ENCODE measurements at places on chromosomes 1 and 21. TPM values are rescaled to one million over a fixed set of nuclear protein-coding genes. Genes with fewer than 3 reads are reported as not detected.

LRRC39 gene
- not detected for total RNA-seq

LCE1C gene
- not detected for total RNA-seq

TFF3 gene
- total RNA-seq = 19.9 TPM

ACOT11 gene
- total RNA-seq = 6.2 TPM

IGSF21 gene
- total RNA-seq = not detected

GRCh38 chr1:182935716-182936115, 17.2 kb downstream of the SHCBP1L start:
- no peak for DNase-seq
- H3K4me1 ChIP-seq = no peaks in the 10 kb centered on the region
- H3K36me3 ChIP-seq = no peaks in the 10 kb centered on the region
- no peaks in the 10 kb centered on the region for H3K27me3 ChIP-seq
- no peak overlapping the region for H3K4me3 ChIP-seq

DNA sequence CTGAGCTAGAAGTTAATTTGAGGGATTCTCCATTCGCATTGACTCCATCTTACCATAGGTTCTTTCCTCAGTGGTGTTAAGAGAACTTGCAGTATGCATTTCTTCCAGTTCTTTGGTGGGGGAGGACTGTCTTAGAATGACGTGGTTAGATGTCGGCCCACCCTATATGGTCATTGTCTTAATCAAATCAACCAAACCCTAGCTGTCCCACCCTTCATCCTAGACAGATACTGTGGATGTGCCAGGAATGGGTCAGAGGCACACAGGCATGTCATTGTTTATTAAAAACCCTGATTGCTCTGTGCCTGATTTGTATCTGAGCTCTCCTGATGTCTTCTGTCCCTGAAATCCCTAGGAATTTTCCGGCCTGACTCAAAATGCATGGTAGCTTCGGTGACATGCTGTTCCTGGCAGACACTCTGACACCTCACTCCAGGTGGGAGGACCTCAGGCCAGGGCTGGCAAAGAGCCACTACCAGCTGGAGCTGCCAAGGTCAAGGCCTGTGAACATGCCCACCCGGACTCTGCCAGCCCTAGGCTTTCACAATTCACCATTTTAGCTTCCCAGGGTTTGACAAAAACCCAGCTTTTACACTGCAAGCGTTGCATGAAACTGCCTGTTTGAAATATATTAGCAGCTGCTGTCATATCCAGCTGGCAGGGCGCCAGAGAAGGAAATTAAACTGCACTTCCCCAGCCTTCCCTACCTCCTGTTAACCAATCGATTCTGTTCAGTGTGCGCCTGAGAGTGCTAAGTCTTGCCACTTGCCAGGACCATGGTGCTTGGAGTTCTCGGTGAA, 134.0 kb downstream of the FAM78B start:
- H3K4me1 ChIP-seq = no peaks in the 10 kb centered on the region
- H3K4me3 ChIP-seq = no peak overlapping the region
- no peak overlapping the region for H3K27ac ChIP-seq
- DNase-seq = no peak

GRCh38 chr1:161192476-161193465, 6.1 kb downstream of the ADAMTS4 start:
- no peak overlapping the region for H3K4me3 ChIP-seq
- H3K36me3 ChIP-seq = peaks cover 10% of the 10 kb centered on the region
- H3K27ac ChIP-seq = no peak overlapping the region
- peaks cover 4% of the 10 kb centered on the region for H3K4me1 ChIP-seq
- no peaks in the 10 kb centered on the region for H3K27me3 ChIP-seq

GRCh38 chr1:88579598-88579997, 104.5 kb upstream of the PKN2 start:
- H3K36me3 ChIP-seq = no peaks in the 10 kb centered on the region
- DNase-seq = no peak
- no peaks in the 10 kb centered on the region for H3K27me3 ChIP-seq
- H3K4me3 ChIP-seq = no peak overlapping the region
- H3K27ac ChIP-seq = no peak overlapping the region
- H3K4me1 ChIP-seq = no peaks in the 10 kb centered on the region

DNA sequence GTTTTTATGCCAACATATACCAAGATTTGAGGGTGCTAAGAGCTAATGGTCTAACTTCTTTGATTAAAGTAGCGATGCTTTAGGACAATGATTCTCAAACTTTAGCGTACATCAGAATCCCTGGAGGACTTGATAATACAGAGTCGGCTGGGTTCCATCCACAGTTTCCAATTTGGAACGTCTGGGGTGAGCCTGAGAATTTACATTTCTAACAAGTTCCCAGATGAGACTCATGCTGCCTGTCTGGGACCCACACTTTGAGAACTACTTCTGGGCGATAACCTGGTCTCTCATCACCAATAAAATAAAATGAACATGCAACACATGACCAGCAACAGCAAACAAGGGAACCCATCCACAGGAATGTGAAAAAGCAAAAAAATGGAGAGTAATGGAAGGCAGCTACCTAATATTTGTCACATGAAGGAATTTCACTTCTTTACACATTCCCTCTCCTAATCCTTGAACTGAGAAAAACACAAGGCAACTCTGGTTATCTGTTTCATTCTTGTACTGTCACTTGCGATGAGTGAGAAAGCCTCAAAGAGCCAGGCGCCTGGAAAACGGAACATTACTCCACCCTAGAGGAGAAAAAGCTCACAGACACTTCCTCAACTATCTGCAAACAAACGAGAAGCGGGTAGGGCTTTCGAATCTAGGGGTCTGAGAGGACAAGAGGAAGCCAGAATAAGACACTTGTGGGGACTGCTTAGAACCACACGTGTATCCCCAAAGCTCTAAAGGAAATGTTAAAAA, 14.0 kb downstream of the HSF2BP start:
- peaks cover 14% of the 10 kb centered on the region for H3K4me1 ChIP-seq
- DNase-seq = no peak
- no peak overlapping the region for H3K4me3 ChIP-seq
- peak overlapping the region; percentile 69 for H3K27ac ChIP-seq

DNA sequence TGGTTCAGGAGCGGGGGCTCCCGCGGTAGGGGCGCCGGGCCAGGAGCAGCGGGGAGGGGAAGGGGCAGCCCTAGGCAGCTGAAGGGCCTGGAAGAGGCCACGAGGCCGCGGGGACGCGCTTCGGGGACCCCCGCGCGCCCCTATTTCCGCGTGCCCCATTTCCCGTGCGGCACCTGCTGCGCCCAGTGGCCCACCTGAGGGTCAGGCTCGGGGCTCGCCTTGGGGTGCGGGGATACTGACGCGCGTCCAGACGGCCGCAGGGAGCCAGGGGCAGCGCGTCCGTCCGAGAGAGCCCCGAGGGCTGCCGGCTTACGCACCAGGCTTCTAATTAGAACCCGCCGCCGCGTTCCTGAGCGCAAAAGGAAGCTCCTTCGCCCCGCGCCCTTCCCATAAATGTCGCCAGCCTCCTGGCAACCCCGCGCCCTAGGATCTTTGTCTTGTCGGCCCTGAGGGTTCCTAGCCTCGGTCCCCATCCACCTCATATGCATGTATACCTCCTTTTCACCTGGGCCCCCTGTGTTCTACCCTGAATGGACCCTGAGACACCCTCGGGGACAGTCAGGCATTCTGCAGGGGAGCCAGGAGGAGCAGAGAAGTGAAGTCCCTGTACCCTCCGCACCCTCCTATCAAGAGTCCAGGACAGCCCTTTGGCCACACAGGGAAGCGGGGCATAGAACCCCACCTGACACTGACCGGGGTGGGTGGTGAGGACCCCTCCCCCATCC, 1.8 kb downstream of the WNT3A start:
- peaks cover 40% of the 10 kb centered on the region for H3K4me1 ChIP-seq
- H3K27ac ChIP-seq = no peak overlapping the region
- DNase-seq = peak; percentile 79
- H3K36me3 ChIP-seq = no peaks in the 10 kb centered on the region
- no peaks in the 10 kb centered on the region for H3K27me3 ChIP-seq

DNA sequence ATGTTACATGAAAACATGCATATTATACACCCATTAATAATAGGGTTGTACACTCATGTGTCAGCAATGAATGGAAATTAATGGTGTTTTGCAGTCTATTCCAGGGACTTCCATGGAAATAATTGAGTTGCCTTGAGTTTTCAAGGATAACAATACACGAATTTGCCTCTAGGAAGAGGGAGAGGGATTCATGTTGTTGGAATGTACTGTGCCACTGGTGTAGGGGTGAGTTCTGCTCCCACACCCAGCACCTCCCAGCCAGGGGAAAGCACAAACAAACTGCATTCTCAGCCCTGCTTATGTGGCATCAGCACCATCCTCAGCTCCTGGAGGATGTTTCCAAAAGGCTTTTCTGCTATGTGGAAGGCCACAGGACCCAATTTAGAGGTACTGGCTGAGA, 57.8 kb downstream of the BCAR3 start:
- no peak for DNase-seq
- no peaks in the 10 kb centered on the region for H3K27me3 ChIP-seq
- no peaks in the 10 kb centered on the region for H3K36me3 ChIP-seq
- no peak overlapping the region for H3K27ac ChIP-seq
- H3K4me1 ChIP-seq = peaks cover 43% of the 10 kb centered on the region

GRCh38 chr1:48887796-48888195, 111.1 kb upstream of the BEND5 start:
- no peaks in the 10 kb centered on the region for H3K4me1 ChIP-seq
- H3K27ac ChIP-seq = no peak overlapping the region
- no peaks in the 10 kb centered on the region for H3K27me3 ChIP-seq

GRCh38 chr1:158818560-158818959, 12.6 kb upstream of the MNDA start:
- peak overlapping the region; percentile 74 for H3K27ac ChIP-seq
- DNase-seq = no peak
- H3K36me3 ChIP-seq = no peaks in the 10 kb centered on the region
- H3K4me3 ChIP-seq = no peak overlapping the region

DNA sequence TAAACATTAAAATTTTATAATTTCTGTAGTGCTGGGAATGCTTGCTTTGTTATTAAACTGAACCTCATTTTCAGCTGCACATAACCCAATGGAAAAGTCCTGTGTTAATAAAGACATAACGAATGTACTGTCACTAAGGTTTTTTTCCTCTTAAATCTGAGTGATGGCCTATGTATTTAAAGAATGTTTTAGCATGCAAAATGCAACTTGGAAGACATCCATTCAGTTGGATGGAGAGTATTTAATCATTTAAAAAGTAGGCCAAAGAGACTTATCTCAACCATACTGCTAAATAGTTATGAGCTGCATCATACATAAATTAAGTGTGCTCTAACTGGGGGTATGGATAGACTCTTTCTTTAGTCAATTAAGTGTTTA, 48.5 kb downstream of the RWDD3 start:
- H3K27me3 ChIP-seq = no peaks in the 10 kb centered on the region
- DNase-seq = no peak
- no peaks in the 10 kb centered on the region for H3K36me3 ChIP-seq
- H3K4me3 ChIP-seq = no peak overlapping the region

DNA sequence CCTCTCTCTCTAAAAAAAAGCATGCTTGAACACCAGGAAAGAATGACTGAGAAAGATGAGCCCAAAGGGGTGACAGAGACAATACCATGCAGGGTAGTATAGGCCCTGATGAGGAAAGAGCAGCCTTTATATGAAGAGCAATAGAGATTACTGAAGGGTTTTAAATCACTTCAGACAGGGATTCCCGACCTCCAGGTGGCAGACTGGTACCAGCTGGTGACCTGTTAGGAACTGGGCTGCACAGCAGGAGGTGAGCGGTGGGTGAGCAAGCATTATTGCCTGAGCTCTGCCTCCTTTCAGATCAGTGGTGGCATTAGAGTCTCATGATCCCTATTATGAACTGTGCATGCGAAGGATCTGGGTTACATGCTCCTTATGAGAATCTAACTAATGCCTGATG, 30.8 kb upstream of the GTF2B start:
- no peaks in the 10 kb centered on the region for H3K4me1 ChIP-seq
- H3K27me3 ChIP-seq = no peaks in the 10 kb centered on the region
- H3K4me3 ChIP-seq = no peak overlapping the region
- no peak for DNase-seq
- no peak overlapping the region for H3K27ac ChIP-seq
- H3K36me3 ChIP-seq = no peaks in the 10 kb centered on the region

DNA sequence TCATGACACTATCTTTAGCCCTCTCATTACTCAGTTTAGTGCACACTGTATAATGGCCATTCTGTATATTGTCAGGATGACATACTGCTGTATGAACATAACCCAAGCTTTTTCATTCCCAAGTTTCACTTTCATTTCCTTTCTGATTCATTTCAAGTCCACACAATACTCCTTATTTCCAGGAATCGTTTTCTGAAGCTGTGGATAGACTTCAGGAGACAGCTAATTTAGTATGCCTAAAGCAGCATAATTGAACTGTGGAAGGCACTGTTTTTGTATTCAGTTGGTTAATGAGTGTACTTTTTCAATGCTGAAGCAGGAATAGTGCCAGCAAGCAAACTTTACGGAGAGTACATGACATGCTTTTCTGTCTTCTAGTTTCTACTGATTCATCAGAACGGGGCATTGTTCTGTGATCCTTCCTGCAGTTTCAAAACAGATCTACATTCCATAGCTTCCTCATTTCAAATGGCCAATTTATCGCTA, 578.5 kb upstream of the ZP4 start:
- H3K4me1 ChIP-seq = no peaks in the 10 kb centered on the region
- H3K27ac ChIP-seq = no peak overlapping the region
- no peaks in the 10 kb centered on the region for H3K36me3 ChIP-seq
- DNase-seq = no peak
- peak overlapping the region; percentile 20 for H3K4me3 ChIP-seq
- H3K27me3 ChIP-seq = no peaks in the 10 kb centered on the region

DNA sequence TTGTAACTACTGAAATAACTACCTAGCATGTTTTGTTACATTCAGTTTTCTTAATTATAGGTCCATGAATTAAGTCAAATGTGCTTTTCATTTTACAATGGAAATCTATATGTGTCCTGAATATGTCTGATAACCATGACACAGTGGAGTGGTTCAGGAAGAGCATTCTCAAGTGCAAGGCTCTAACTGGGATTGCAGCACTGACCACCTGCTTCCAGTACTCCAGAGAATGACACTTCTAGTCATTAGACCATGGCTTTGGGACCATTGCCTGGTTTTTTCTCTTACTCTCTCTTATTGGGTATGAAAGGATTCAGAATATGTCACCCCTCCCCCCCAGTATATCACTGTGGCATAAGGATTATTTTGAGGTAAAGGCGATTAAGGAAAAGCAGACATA, 204.9 kb upstream of the CACYBP start:
- no peak overlapping the region for H3K27ac ChIP-seq
- H3K36me3 ChIP-seq = no peaks in the 10 kb centered on the region
- peaks cover 7% of the 10 kb centered on the region for H3K4me1 ChIP-seq
- H3K4me3 ChIP-seq = no peak overlapping the region
- H3K27me3 ChIP-seq = no peaks in the 10 kb centered on the region

GRCh38 chr1:172533513-172534151, 682 bp downstream of the SUCO start:
- H3K4me1 ChIP-seq = peaks cover 30% of the 10 kb centered on the region
- H3K4me3 ChIP-seq = peak overlapping the region; percentile 97
- H3K27me3 ChIP-seq = no peaks in the 10 kb centered on the region
- H3K27ac ChIP-seq = peak overlapping the region; percentile 99
- H3K36me3 ChIP-seq = no peaks in the 10 kb centered on the region

- H3K36me3 ChIP-seq = no peaks in the 10 kb centered on the region
- no peak overlapping the region for H3K4me3 ChIP-seq
- peaks cover 7% of the 10 kb centered on the region for H3K4me1 ChIP-seq
- no peaks in the 10 kb centered on the region for H3K27me3 ChIP-seq
These were observed 145.5 kb downstream of the TIAM1 start for GRCh38 chr21:31198575-31198974.

GRCh38 chr21:16873176-16873575, 639.7 kb upstream of the CXADR start:
- H3K27ac ChIP-seq = no peak overlapping the region
- no peak for DNase-seq
- H3K27me3 ChIP-seq = no peaks in the 10 kb centered on the region

GRCh38 chr1:42385283-42385682, 4.7 kb downstream of the RIMKLA start:
- no peak overlapping the region for H3K27ac ChIP-seq
- H3K36me3 ChIP-seq = no peaks in the 10 kb centered on the region
- H3K4me3 ChIP-seq = no peak overlapping the region
